Activated CD4-positive, alpha-beta T cell treated with anti-CD3 and anti-CD28 coated beads, Interleukin-2, amount 10 ng/mL, durations not matched to agents 24 days and 14 days (primary cell): ENCODE measurements at places on chromosomes 7 and 10.

GRCh38 chr7:4115442-4115841 lies 566.7 kb upstream of the FOXK1 start:
- DNase-seq: no peak

- DNase-seq: no peak
These were observed 112.3 kb upstream of the EFCAB10 start for GRCh38 chr7:105693576-105693975.

DNA sequence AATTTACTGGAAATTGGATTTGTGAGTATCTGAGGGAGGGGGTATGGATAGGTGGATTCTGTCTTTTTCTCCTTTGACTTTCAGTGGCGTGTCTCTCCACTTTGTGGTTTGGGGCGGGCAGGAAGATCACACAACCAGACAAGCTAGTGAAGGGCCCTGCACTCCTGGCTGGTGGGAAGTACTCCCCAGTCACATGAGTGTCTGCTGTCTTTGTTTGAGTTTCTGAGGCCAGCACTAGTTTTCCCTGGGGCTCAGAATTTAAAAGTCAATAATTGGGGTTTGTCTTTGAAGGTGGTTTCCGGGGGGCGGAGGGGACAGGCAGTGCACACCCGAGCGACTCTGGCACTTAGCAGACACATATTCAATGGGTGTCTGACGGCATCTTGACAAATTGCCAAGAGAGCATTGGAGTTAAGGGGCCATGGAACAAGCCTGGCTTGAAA lies 120.1 kb downstream of the WDFY4 start:
- peak; percentile 78 for DNase-seq

GRCh38 chr10:52050429-52051047 lies 263.5 kb upstream of the DKK1 start:
- no peak for DNase-seq

DNA sequence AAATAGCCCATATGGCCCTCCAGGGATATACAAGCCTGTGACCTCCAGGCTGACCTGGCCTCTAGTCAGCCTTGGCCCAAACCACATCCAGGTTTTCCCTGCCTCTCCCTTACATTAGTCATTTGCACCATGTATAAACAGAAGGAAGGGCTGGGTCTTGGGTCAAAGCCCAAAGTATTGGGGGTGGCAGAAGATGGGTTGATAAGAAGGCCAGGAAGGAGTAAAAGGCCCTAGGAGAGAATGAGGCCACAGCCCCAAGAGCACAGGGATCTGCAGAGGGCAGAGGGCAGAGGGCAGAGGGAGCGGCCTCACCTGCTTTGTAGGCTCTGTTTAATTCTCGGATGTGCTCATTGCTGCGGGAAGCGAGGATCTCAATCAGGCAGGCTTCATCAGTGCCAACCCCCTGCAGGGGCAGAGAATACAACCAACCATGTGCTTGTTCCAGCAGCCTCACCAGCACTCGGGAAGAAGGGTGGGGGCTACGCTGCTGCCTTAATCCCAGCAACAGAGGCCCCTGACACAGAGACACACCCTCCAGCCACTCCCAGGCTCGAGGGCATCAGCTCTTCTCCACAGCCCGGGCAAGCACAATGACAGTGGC lies 31.3 kb downstream of the PLAC9 start:
- no peak for DNase-seq
